ENCODE measurements at places on chromosomes 3 and 15.

DNA sequence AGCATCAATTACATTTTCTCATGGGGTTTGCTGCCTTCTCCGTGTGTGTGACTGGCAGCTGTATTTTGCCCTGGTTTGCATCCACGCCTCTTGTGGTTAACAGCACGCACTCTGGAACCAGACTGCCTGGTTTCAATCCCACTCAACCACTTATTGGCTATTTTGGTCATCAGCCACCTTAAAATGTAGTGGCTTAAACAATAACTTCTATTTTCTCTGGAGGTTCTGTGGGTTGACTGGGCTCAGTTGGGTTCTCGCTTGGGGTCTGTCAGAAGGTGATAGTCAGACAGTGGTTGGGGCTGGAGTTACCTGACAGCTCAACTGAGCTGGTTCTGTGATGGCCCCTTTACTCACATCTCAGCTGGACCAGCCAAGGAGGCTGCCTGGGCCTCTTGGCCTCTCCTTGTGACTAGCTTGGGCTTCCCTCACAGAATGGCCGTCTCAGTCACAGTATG is 36.8 kb downstream of the EHD4 start:
- peak; percentile 29 for DNase-seq

DNA sequence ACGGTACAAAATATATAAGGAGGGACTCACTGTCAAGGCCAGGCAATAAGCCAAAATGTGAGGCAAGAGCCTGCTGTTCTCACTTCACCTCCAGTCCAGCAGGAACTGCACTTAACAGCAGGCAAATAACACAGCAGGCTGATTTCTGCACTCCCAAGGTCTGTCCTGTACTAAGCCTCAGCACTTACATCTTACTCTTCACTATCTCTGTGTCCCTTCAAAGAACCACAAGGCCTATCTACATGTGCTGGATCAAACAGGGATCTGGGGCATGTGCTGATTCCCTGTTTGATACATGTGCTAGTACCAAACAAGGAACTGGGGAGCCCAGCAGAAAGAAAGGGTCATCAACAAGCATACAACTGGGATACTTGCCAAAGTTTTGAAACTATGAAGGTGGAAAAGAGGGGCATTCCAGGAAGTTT is 22.2 kb downstream of the UACA start:
- DNase-seq = peak; percentile 44

DNA sequence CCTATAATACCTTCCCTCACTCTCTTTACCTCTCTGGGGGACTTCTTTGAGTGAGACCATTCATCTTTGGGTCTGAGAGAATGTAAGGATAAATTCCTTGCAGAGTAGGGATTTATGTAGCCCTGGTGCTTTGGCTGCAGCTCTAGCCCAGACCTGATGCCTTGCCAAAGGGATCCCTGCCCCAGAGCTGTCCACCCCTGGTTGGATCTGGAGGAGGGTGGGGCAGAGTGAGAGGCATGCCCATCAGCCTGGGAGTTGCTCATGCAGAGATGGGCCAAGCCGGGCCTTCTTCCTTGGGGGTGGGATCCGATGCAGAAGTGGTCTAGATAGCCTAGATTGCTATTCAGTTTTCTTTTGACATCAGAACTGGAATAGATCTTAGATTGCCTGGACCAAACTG is 31.5 kb downstream of the RTP1 start:
- no peak for DNase-seq

DNA sequence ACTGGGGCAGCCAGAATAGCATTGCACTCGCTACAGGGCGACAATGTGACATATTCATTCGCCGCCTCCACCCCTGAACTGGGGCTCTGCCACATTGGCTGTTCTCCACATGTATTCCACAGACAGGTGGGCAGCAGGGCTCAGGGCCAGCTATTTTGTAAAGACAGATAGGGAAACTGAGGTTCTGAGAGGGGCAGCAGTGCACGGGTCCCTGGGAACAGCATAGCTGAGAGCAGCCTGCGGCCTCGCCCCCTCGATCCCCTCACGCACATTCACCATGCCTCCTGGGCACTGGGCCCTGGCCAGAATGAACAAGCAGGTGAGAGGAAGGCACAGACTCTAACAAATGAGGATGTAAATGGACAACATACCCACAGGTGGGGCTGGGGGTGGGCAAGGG is 75.0 kb upstream of the SPATA12 start:
- no peak for DNase-seq

- DNase-seq = no peak
Measured at GRCh38 chr15:57398336-57398735, 22.0 kb downstream of the CGNL1 start.

DNA sequence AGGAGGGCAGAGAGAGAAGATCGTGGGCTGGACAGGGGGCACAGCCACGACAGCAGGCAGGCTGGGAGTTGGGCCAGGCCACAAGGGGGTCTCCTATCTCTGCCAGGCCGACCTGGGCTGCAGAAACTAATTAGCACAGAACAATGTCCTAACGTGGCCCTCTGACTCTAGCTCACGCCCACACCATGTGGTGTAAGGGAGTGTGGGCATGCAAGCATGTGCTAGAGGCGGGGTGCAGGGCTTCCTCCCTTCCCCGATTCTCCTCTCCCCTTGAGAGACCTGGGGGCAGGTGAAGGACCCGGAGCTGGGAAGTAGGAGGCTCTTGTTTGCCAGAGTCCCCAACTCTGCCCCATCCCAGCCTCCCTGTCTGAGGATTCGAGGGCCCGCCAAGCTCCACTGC is 65.5 kb downstream of the LINGO1 start:
- no peak for DNase-seq

DNA sequence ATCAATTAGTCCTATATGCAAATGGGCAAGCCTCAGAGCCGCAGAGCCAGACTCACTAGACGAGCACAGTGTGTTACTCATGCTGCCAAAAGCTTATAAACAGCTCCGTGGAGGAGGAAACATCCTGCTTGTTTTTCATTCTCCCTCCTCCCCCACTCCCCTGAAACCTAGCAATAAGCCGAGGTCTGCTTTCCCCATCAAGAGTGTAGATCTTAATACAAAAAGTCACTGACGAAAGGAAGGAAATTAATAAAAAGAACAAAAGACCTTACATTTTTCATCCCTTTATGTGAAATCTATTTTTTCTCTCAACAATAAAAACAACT is 88.5 kb downstream of the XXYLT1 start:
- DNase-seq = no peak

DNA sequence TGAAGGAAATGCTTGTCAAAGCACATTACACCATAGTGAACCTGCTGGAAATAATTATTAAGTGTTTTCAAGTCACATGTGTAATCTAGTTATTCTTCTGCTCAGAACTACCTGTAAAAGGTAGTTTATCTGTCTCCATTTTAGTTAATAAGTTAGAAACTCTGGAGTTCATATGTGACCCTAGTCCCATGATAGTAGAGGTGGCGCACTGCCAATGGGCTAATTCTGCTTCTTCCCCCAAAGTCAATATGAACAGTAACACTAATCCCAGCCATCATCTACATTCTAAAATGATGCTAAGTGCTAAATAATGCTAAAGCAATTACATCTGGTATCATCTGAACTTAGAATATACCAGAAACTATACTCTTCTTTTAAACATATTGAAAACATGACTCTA is 361.0 kb upstream of the NECTIN3 start:
- no peak for DNase-seq

- no peak for DNase-seq
Measured at GRCh38 chr3:152865668-152866245, 30.8 kb downstream of the P2RY1 start.

DNA sequence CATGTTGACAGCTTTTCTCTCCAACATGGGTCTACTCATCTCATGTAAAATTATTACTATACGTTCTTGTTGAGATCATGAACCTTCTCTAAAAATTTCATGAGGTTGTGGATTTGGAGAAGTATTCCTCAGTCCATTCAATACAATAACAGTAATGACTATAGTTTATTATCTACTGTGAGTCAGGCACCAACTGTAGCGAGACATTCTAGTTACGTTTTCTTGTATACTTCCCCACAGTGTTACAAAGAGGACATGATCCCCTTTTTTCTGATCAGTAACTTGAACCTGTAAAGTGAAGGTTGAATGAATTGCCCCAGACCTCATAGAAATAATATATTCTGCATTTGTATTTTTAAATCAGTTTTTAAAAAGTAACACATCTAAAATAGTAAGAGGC is 76.4 kb downstream of the AKAP13 start:
- no peak for DNase-seq

DNA sequence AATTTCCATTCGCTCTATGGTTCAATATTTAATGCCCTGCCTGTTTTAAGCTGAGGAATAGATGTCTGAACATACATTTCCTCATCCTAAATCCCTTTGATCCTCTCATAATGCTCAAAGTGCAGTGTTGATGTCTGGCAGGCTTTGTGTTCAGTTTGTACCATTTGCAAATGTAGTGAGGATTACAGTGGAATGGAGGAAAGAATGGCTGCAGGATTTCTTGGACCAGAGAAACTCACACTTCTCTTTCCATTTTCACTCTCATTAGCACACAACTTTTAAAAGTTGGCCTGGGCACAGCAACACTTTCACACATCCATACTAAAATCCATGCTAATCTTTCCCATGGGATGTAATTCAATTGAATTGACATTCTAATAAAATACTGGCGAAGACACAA is 28.6 kb upstream of the THRB start:
- DNase-seq = no peak

DNA sequence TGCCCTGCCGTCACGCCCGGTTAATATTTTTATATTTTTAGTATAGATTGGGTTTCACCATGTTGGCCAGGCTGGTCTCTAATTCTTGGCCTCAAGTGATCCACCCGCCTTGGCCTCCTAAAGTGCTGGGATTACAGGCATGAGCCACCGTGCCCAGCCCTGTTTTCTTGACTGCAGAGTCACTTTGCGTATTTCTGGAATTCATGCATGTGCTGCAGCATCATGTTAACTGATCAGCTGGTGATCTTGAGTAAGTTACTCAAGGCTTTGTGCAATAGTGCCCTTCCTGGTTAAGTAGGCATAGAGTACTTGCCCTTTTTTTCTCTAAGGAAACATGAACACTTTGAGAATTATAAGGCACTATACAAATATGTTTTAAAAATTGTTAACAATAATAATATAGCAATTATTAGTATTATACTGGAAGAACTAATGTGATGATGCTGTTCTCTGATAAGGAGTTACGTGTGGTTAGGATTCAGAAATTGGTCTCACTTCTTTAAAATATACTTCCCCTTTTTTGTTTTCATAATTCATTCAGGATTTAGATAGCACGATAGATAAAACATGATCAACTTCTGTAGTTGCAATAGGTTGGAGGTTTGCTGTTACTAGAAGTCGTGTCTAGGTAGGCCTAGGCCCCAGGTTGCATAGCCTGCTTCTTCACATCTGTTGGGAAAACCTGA is 33.6 kb downstream of the GPR171 start:
- DNase-seq = no peak

GRCh38 chr15:39543651-39544050 is 37.2 kb upstream of the THBS1 start:
- no peak for DNase-seq

- no peak for DNase-seq
Measured at GRCh38 chr3:172816281-172816680, 65.8 kb downstream of the ECT2 start.

GRCh38 chr3:10515884-10516495 is 10.6 kb upstream of the ATP2B2 start:
- DNase-seq = no peak

DNA sequence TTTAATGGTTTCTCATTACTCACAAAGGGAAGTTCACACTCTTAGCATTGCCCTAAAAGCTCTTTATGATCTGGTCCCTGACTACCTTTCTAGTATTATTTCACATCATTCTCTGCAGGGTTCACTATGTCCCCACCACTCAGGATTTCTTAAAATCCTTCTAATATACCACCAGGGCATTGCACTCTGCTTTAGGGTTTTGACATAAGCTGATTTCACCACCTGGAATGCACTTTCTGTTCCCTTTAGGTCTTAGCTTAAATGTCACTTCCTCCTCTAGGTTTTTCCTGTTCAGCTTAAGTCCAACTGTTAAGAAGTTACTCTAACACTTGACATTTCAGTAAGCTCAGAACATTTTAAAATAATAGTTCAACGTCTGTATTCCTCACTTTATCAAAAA is 81.7 kb downstream of the HCN4 start:
- no peak for DNase-seq

DNA sequence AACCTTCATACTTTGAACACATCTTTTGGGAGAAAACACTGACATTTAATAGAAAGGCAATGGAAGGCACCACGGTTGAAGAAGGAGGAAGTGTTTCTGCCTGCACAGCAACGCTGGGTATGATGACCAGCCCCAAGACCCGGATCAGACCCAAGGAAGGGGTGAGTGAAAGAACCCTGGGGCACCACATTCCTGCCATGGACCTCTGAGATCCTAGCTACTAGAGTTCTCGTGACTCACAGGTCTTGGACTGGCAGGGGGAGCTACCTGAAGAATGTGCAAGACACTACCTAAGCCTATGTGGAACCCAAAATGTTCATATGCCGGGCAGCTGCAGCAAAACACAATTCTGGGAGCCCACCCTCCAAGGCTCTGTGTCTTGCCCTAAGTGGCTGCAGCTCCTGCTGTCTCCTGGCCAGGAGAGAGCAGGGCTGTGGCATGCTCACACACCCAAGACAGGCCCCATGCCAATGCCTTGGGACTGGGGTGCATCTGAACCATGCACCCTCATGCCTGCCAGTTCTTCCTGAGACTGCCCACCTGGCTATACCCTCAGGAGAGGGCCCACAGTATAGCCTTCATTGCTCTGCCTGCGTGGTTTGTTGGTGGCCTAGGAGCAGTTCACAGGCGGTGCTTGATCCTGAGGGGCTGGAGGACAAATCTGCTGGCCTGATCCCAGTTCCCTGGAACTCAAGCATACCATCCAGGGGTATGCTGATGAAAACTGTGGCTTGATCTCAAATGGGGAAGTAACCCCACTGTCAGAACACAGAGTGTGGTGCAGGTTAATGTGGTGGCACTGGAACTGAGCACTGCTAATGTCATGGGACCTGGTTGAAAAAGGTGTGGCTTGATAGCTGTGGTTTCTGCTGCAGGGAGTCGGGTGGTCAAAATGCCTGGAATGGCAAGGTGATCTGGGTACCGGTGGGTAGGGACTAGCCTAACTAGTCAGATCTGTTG is 353.3 kb upstream of the ARHGEF26 start:
- no peak for DNase-seq

GRCh38 chr3:75300606-75301005 is 363.5 kb upstream of the FRG2C start:
- no peak for DNase-seq

DNA sequence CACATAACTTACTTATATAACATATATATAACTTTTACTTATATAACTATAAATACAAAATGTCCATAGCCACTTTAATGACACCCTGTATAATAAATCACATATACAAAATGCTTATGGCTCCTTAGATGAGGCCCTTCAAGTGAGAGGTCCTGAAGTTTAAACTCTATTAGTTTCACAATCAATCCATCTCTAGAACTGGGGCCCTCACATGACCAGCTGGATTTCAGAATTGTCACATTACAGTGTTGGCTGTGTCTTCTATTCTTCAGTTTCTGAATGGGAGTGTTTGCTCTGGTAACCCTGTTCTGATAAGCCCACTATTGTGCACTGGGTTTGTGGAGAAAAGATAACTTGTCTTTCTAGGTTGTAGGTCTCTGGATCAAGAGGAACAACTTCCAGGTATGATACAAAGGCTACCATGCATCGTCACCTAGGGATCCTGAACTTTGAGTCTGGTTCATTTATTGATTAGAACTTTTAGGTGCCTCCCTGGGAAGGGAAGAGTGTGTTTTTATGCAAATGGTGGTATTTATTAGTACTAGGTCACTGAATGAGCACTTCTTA is 107.9 kb downstream of the DNAH12 start:
- DNase-seq = no peak

GRCh38 chr3:185995352-185995751 is 57.5 kb upstream of the TRA2B start:
- DNase-seq = no peak

All from HT-29 (cell line).